ENCODE measurements at places on chromosomes 16 and 17. TPM values are rescaled to one million over a fixed set of nuclear protein-coding genes. Genes with fewer than 3 reads are reported as not detected.

The CCL8 gene
- total RNA-seq, result not detected

The KRTAP1-5 gene
- 0.29 TPM for total RNA-seq

The CACNG1 gene
- total RNA-seq, result not detected

The SPATA32 gene
- total RNA-seq, result not detected

The CFAP97D1 gene
- not detected for total RNA-seq

The SF3B3 gene
- total RNA-seq, result 167 TPM

The CDH11 gene
- total RNA-seq, result 99.6 TPM

The CD300LB gene
- not detected for total RNA-seq

The TBC1D26 gene
- total RNA-seq, result not detected

The ZNF423 gene
- 1.8 TPM for total RNA-seq

The C17orf113 gene
- not detected for total RNA-seq

The TLCD1 gene
- 3.4 TPM for total RNA-seq

The CCL5 gene
- 1.6 TPM for total RNA-seq

The PYY gene
- total RNA-seq, result not detected

The SLFN12 gene
- 33.2 TPM for total RNA-seq

The C17orf67 gene
- 1.2 TPM for total RNA-seq

The RGS11 gene
- 3.9 TPM for total RNA-seq

The HOXB5 gene
- 7.4 TPM for total RNA-seq

The TNFSF13 gene
- 1.5 TPM for total RNA-seq

The DHX58 gene
- total RNA-seq, result 11.3 TPM

The ABCA9 gene
- 1.8 TPM for total RNA-seq

The FKBP10 gene
- total RNA-seq, result 230 TPM

The ITGA3 gene
- 331 TPM for total RNA-seq

The CRYM gene
- 8.1 TPM for total RNA-seq

The ASPA gene
- not detected for total RNA-seq

The NEUROD2 gene
- not detected for total RNA-seq

The SLC5A2 gene
- total RNA-seq, result not detected

The SLC38A8 gene
- not detected for total RNA-seq

The CCL3 gene
- not detected for total RNA-seq

The THUMPD1 gene
- 25.2 TPM for total RNA-seq

The COPZ2 gene
- 16.9 TPM for total RNA-seq

The DBNDD1 gene
- total RNA-seq, result 15.5 TPM

The CBFA2T3 gene
- 0.05 TPM for total RNA-seq

The AOC2 gene
- 2.0 TPM for total RNA-seq

The NF1 gene
- total RNA-seq, result 28.3 TPM

The ATP2A3 gene
- total RNA-seq, result 0.53 TPM

The MYH11 gene
- total RNA-seq, result not detected

The STAT5A gene
- 21.9 TPM for total RNA-seq

The CCL1 gene
- not detected for total RNA-seq

The ZC3H18 gene
- total RNA-seq, result 31.0 TPM

The KRTAP2-2 gene
- not detected for total RNA-seq

The MYADML2 gene
- total RNA-seq, result not detected

The MMP25 gene
- 0.05 TPM for total RNA-seq

The GGT6 gene
- not detected for total RNA-seq

The ASIC2 gene
- total RNA-seq, result 4.6 TPM

The NPLOC4 gene
- total RNA-seq, result 80.5 TPM

The SCIMP gene
- not detected for total RNA-seq

The MLYCD gene
- 4.7 TPM for total RNA-seq

The SYCE1L gene
- 11.6 TPM for total RNA-seq

The PERCC1 gene
- not detected for total RNA-seq

The PRPF8 gene
- total RNA-seq, result 180 TPM

The SEPTIN1 gene
- total RNA-seq, result 0.47 TPM

The KRTAP2-3 gene
- total RNA-seq, result 1.8 TPM
